ENCODE measurements at places on chromosomes 3 and 15.
A peak's percentile ranks its signal among the peaks of the same experiment; 100 is the strongest.

DNA sequence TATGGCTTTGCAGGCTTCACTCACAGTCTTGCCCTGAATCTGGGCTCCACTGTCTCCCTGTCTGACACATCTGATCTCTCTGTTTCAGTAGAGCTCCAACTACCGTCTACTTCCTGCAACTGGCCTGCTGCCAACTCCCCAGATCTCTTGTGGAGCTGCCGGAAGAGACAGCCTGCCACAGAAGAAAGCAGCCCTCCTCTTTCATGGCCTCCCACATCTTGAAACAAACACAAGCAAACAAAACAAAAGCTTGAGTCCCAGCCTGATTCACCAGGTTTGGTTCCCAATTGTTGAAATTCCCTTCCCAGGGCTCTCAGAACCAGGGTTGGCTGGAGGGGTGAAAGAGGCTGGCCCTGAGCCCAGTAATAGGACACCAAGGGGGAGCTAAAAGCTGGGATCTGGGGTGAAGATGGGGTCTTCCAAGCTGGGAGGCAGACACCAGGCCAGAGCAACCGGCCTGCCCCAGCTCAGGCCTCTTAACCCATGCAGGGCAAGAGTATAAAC is 55.3 kb upstream of the CA12 start:
- DNase-seq: peak; percentile 61

DNA sequence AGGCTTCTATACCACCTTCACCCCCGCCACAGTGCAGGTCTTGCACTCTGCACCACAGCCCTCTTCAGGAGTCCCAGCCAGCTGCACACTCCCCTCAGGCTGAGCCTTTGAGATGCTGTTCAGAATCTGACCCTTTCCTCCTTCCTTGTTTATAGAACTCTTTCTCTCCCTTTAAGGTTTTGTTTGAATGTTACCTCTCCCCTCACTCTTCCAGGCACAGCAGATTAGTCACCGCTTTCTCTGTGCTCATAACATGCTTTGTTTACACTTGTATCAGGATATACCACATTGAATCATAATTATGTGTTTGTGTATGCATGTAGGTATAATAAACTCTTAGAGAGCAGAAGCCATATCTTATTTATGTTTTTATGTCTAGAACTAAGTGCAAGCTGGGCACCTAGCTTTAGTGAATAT is 168.4 kb upstream of the BCL6 start:
- no peak for DNase-seq

- no peak for DNase-seq
Measured at GRCh38 chr3:53718462-53718861, 127.8 kb downstream of the CHDH start.

GRCh38 chr15:50051811-50052419 is 67.1 kb downstream of the ATP8B4 start:
- DNase-seq: peak; percentile 56

DNA sequence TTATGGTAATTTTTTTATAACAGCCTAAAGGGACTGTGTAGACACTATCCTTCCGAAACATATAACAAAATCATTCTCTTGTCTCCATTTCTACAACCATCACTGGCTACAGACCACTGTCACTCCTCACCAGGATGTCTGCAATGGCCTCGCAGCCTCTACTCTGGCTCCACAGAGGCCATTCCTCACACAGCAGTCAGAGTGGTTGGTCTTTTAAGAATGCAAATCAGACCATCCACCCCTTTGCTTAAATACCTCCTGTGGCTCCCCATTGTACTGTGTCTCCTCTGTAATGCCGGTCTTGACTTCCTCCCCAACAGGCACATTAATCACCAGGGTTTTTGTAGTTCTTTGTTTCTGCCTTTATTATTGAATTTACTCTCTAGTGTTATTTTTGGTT is 344.8 kb downstream of the ERC2 start:
- no peak for DNase-seq

GRCh38 chr3:169945313-169945712 is 21.3 kb upstream of the SEC62 start:
- DNase-seq: peak; percentile 86

DNA sequence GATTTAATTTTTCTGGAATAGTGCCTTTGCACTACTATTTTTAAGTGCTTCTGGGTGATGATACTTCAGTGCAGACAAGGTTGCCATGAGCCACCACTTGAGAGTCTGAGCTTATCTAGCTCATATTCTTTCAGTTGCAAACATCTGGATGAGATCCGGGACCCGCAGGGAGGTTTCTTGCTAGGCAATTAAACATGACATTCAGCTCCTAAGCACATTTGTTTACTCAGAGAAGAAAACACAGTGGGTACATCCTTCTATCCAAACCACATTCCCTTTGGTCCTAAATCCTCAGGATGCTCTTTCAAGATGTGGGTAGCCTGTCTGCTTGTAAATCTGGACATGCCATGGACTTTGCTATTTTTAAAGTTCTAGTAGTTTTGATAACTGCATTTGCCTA is 12.0 kb downstream of the PLSCR1 start:
- no peak for DNase-seq

DNA sequence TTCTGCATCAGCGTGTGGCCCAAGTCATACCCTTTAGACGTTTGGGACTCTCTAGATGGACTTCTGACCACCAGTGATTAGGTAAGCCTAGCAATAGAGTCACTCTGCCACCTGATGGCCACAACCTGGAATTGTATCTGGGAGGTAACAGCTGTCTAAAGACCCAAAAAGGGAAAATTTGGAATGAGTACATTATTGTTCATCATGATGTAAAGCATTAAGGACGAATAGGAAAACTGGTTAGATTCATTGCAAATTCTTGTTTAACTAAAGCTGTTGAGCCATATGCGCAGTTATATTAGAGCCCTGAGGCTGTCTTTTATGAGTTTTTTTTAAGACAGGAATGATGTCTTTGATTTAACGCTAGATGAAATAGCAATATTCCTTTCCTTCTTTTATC is 63.6 kb downstream of the FAM81A start:
- no peak for DNase-seq

DNA sequence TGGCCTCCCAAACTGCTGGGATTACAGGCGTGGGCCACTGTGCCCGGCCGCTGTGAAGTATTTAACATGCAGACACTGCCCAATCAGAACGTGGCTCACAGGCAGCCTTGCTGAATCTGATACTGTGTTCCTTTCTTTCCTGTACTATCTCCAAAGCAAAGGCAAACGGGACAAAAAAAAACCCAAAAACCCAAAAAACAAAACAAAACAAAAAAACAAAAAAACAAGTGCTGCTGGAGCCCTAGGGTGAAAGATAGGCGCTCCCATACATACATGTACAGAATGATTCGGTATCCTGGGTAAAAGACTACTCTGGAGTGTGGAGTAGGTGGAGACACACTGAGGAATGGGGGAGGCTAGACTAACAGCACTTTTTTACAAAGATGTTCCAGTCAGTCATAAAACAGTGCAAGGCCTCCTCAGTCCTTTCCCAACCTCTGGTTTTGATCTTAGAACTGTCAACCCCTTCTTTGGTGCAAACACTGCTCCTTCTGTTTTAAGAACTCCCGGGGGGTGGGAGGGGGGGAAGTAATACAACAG is 7.7 kb upstream of the MAP1A start:
- DNase-seq: no peak

- DNase-seq: no peak
Measured at GRCh38 chr3:132641837-132642538, 17.6 kb downstream of the ACAD11 start.

DNA sequence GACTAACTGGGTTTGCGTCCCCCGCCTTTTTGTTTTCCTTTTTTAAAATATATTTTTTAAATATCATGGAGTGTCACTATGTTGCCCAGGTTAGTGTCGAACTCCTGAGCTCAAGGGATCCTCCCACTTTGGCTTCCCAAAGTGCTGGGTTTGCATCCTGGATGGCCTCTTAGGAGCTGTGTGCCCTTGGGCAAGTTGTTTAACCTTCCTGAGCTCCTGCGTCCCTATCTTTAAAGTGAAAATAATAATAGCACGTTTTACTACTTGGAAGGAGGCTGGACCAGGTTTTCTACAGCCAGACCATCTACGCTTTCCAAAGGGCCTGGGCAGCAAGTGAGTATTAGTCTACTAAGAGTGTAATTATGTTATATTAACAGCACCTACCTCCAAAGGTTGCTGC is 44.2 kb upstream of the RNU6-1 start:
- DNase-seq: no peak

- DNase-seq: peak; percentile 73
Measured at GRCh38 chr3:152193673-152194267, 75.0 kb upstream of the MBNL1 start.

DNA sequence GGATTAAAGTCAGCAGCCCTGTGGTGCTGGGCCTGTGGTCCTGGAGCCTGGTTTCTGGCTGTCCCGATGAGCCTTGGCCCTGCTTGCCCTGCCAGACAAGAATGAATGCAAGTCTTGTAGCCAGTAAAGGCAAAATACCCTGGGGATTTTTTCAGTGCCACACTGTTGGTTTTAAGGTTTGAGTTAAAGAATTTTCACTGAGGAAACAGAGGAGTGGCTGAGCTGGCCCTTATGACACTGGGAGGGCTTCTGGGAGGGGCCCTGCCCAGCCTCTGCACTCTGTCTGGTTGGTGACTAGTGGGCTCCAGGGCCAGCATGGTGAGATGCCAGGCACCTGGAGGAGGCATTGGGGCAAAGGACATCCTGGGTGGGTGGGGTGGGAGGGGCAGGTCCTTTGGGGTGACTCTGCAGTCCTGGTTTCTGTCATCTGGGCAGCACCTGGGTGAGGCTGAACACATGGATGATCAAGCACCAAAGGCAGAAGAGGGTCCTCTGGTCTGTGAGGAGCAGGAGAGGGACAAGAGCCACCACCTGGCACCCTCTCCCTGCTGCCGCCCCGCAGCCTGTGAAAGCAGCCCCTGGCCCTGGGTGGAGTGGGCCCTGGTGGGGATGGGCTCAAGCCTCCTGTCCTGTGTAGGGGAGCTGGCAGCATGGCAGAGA is 12.5 kb upstream of the PLA2G4E start:
- no peak for DNase-seq

DNA sequence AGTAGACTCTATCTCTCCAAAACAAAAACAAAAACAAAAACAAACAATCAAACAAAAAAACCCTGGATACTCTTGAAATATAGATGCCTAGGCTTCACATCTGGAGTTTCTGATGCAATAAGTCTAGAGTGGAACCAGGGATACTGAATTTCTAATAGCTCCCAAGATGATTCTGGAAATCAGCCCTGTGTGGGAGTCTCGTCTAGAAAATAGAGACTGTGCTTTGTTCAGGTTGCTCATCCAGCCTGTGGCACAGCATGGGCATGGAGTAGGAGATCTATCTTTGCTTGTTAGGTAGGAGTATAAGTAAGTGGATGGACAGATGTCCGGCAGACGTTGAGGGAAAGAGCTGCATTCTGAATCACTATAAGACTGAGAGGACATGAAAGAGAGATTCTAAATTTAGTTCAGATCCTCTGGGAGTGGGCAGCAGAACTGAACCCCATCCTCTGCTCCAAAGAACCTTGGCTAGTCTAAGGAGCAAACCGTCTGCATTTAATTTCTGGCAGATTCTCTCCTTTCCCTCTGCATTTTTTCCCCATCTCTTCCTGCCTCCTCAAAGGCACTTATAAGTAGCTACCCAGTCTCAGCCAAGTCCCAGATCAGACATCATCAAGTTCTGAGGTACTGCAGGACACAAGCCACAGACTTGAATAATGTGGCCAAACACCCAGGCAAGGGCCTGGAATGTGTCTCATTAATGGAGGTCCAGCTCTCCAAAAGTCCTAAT is 92.6 kb upstream of the STRIT1 start:
- DNase-seq: no peak

- DNase-seq: no peak
Measured at GRCh38 chr15:51237816-51238215, 100.6 kb downstream of the CYP19A1 start.

DNA sequence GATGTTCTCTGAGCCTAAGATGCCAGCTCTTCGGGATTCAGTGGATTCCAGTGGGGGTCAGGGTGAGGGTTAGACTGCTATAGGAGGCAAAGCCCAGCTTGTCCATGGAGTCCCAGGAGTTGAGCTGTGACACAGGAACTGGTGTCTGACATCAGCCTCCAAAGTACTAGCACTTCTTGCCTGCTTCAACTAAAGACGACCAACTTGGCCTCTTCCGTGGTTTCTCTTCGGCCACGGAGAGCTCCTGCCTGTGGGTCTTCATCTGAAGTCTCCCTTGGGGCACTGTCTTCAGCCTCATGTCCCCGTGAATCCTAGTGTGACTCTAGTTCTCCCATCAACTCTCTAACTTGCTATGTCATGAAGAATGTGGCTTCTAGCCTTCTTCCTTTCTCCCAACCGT is 12.8 kb upstream of the ACAN start:
- DNase-seq: no peak

- no peak for DNase-seq
Measured at GRCh38 chr3:30835667-30836066, 58.8 kb downstream of the GADL1 start.

GRCh38 chr3:45212095-45212468 is 14.0 kb downstream of the TMEM158 start:
- DNase-seq: no peak

- DNase-seq: no peak
Measured at GRCh38 chr3:52401551-52401950, 43.4 kb downstream of the SEMA3G start.

- no peak for DNase-seq
Measured at GRCh38 chr3:57942872-57943283, 65.3 kb upstream of the FLNB start.

DNA sequence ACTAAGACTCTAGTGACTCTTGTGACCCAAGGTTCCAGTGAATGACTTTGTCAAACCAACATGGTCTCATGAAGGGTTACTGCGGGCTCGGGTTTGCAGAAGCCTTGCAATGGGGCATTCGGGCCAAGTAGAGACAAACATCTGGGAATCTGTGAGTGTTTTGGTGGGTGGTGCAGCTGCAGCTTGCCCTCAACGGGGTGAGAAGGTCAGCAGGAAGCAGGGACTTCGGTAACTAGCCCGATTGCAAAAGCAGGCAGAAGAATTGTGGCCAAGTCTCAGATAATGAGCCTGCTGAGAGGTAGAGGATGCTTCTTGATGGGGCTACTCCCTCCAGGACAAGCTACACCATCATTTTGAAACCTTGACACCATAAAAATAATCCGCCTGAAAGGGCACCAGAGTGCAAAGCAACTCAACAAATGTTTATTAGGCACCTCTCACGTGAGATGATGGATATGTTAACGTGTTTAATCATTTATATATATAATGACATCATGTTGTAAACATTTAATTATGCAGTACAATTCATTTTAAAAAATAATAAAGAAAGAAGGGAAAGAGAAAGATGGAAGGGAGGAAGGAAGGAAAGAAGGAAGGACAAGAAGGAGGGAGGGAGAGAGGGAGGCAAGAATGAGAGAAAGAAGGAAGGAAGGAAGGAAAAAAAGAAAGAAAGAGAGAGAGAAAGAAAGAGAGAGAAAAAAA is 263.9 kb upstream of the IGF1R start:
- DNase-seq: no peak

DNA sequence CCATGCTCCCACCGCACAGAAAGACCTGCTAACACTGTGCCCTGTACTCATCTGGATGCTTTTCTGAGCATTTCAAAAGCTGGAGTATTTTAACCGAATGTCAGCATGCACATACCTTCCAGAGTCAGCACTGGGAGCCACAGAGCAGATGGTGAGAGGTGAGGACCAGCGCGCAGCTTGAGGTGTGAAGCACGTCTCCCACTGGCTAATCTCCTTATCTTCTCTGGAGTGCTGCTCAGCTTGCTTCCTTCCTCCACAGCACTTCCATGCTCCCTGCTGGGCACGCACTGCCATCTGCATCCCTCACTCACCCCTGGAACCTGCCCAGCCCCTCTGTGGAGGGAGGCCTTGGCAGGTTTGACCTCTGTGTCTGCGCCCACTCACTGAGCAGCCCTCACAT is at the start of gene GNB5:
Gene GNB5 (minus strand): TSS at position 186 of the 400 bp plus-strand sequence. CDS start 6,716 bp downstream, outside the sequence.
- DNase-seq: no peak
